ENCODE measurements at places on chromosomes 16 and 17.

- no peak for DNase-seq
Measured at GRCh38 chr16:28196387-28196987, 15.3 kb downstream of the XPO6 start.

DNA sequence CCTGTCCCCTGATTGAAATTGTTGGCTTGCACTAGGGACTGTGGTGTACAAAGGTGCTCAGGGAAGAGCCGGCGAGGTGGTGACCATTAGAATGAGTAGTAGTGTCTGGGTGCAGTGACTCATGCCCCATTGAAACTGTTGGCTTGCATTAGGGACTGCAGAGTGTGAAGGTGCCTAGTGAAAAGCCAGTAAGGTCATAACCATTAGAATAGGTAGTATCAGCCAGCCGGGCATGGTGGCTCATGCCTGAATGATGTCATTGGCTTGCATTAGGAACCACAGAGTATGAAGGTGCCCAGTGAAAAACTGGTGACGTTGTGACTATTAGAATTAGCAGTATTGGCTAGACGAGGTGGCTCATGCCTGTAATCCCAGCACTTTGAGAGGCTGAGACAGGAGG lies 78.9 kb downstream of the ABCC6 start:
- no peak for DNase-seq

- DNase-seq, result no peak
Measured at GRCh38 chr17:62178579-62178978, 113.5 kb upstream of the MED13 start.

DNA sequence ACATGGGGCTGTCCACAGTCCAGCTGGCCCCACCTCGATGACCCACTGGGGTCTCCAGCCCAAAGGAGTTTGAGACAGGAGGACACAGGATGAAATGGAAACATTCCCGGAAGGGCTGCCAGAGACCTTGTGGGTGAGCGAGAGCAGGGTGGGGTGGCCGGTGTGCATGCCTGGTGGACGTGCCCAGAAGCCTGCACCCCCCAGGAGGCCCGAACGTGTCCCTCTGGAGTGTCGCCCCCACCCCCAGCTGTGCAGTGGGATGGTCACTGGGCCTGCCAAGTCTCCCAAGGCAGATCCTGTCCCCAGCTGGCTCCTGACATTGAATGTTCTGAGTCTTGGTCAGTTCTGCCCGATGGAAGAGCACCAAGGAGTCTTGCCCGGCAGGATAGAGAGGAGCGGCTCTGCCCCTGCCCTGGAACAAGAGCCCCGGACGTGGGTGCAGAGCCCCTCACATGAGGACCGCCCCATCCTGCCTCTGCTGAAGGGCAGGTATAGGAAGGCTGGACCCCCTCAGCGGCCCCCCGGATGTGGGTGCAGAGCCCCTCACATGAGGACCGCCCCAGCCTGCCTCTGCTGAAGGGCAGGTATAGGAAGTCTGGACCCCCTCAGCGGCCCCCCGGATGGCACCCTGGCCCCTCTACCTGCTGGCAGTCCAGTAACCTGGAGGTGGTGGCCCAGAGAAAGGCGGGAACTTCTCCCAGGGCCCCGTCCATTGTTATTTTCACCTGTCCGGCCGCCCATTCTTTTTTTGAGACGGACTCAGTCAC lies 3.1 kb upstream of the CAPN15 start:
- no peak for DNase-seq

DNA sequence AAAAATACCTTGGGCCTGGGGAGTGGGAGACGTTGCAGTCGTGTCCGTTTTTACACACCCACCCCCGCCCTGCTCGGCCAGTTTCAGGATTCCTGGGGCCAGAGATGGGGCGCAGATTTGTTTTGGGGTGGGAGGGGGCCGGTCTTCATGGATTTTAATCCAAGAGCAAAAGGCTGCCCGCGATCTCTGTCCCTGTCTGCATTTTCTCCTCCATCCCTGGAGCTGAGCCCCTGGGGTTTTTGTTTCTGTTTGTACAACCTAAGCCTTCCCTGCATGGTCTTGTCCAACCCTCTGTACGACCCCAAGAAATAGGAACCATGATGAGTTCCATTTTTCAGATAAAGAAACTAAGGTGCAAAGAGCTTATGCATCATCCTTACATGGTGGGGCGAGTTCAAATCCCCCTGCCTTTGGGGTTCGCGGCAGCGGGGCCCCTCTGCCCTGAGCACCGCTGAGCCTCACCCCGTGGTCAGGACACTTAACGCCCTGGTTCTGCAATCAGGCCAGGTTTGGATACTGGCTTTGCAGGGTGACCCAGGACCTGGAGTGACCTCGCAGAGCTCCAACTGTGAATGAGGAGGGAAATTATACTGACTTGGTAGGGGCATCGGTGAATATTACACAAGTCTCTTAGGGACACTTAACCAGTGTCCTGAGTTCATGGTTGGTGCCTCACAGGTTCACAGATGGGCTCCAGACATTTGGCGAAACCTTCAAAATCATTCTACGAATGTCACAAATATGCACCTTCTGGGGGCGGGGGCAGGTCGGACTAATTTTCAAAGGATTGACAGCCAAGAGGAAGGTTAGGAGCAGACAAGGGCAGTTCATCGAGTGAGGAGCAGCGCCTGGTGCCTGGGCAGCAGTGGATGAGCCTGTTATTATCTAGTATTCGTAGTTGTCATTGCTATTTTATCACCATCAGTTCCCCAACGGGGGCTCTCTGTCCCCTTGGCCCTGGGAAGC lies 4.1 kb upstream of the FOXF1 start:
- DNase-seq, result no peak

DNA sequence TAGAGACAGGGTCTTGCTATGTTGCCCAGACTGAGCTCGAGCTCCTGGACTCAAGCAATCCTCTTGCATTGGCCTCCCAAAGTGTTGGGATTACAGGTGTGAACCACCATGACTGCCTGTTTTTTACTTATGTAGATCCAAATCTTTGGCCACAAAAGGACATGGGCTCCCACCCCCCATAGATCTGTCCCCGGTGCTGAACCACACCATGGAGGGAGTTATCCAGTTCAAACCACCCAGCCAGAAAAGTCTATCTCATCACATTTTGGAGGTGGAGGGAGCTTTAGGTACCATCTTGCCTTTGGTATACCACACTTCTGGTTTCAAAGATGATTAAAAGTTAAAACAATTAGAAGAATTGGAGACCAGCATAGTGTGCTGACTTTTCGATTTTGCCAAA lies 26.2 kb downstream of the SHISA9 start:
- DNase-seq, result no peak

DNA sequence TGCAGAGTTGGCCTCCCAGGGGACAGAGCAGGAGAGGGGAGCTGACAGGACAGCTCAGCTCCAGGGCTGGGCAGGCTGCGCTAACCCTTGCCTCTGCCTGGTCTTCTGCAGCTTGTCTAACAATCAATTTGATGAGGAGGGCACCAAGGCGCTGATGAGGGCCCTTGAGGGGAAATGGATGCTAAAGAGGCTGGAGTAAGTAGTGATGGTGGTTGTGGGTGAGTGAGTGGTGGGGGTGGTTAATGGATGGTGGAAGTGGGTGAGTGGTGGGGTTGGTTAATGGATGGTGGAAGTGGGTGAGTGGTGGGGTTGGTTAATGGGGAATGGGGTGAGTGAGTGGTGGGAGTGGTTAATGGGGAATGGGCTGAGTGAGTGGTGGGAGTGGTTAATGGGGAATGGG lies 22.0 kb upstream of the CPNE2 start:
- no peak for DNase-seq

GRCh38 chr16:12988071-12988470 lies 86.7 kb downstream of the SHISA9 start:
- no peak for DNase-seq

DNA sequence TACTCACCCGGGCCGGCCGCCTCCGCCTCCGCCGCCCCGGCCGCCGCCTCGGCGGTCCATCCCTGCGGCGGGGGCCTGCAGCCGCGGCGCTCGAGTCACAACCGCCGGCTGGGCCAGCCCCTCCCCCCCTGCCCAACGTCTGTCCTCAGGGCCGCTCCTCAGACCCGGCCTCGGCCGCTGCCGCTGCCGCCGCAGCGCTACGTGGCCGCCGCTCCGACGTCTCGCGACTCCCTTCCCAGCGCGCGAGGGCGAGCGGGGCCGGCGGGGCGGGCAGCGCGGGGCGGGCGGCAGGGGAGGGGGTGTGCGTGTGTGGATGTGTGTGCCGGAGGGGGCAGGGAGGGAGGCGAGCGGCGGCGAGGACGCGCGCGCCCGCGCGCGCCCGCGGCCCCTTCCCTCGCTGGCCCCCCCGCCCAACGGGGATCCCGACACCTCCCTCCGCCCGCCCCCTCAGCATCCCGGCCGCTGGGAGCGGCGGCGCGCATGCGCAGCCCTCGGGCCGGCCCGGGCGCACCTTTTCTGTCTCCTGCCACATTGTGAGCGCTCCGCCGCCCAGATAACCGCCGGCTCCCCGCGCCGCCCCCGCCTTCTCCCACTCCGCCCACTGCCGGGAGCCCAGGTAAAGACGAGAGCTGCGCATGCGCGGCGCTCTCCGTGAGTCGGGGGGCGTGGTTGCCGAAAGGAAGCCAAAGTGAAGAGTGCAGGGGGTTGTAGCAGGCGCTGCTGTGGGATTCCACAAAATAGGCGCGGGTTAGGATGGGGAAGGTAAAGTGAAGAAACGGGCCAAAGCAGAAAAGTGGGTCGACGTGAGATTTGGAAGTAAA lies at the start of gene ZNF652:
TSS of gene ZNF652 (minus strand) at position 349 of the 821 bp plus-strand sequence. CDS start 44,525 bp downstream, outside the sequence.
- DNase-seq, result peak; percentile 77

DNA sequence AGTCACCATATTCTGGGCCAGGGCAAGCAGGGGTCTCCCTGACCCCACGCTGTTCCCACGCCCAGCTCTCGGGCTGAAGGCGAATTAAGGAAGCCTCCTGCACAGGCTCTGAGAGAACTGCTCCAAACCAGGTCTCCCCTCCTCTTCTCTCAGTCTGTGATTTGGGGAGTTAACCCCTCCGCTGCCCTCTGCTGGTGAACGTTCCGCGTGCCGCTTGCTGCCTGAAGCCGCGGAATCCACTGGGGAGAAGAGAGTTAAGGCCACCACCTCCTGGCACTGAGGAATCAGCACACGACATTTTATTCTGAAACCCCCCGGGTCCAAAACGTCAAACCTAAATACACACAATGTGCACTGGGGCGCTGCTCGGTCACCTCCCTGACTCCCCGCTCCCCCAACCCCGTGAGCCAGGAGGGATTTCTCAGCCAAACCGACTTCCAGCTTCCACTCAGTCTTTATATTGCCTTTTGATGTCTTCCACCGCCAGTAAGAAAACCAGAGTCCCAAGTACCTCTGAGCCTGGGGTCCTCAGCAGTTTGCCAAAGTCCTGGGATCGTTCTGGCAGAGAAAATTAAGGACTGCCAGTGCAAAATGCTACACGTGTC lies 54.4 kb upstream of the RCVRN start:
- peak; percentile 44 for DNase-seq

DNA sequence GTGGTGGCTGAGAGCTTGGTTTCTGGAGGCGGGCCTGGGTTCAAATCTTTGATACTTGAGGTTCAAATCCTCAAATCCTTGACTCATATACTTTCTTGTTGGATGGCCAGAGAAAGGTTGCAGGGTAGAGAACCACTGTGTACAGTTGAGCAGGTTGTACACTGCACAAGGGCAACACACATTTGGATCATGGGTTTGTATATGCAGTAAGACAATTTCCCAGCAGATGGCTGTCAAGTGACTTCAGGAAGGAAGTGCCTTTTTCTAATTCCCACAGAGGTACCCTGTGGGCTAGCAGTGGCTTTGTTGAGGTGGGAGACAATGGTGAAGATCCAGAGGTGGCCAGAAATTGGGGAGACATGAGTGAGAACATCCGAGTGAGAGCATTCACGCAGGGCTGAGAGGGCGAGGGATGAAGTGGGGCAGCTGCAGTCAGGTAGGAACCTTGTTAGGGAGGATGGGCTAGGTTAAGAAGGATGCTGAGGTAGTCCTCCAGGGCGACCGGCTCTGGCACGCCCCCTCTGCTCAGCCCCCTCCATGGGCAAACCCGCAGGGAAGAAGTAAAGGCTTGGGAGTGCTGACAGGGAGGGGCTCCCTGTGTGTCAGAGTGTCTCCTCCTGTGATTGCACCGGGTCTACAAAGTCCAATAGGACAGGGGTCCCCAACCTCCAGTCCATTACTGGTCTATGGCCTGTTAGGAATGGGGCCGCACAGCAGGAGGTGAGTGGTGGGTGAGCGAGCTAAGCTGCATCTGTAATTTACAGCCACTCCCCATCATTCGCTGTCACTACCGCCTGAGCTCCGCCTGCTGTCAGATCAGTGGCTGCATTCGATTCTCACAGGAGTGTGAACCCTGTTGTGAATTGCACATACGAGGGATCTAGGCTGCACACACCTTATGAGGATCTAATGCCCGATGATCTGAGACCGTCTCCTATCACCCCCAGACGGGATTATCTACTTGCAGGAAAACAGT lies 2.7 kb downstream of the C16orf89 start:
- no peak for DNase-seq

DNA sequence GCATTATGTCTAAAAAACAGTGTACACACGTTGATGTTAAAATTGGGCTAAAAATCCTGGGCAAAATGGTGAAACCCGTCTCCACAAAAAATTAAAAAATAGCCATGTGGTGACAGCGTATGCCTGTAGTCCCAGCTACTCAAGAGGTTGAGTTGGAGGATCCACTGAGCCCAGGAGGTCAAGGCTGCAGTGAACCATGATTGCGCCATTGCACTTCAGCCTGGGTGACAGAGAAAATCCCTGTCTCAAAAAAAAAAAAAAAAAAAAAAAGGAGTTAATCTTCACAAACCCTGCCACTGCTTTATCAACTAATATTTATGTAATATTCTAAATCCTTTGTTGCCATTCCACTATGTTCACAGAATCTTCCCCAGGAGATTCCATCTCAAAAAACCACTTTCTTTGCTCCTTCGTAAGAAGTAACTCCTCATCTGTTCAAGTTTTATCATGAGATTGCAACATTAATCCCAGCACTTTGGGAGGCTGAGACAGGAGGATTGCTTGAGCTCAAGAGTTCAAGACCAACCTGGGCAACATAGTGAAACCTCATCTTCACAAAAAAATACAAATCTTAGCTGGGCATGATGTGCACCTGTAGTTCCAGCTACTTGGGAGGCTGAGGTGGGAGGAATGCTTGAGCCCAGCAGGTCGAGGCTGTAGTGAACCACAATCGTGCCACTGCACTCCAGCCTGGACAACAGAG lies 1.9 kb upstream of the C16orf87 start:
- no peak for DNase-seq

DNA sequence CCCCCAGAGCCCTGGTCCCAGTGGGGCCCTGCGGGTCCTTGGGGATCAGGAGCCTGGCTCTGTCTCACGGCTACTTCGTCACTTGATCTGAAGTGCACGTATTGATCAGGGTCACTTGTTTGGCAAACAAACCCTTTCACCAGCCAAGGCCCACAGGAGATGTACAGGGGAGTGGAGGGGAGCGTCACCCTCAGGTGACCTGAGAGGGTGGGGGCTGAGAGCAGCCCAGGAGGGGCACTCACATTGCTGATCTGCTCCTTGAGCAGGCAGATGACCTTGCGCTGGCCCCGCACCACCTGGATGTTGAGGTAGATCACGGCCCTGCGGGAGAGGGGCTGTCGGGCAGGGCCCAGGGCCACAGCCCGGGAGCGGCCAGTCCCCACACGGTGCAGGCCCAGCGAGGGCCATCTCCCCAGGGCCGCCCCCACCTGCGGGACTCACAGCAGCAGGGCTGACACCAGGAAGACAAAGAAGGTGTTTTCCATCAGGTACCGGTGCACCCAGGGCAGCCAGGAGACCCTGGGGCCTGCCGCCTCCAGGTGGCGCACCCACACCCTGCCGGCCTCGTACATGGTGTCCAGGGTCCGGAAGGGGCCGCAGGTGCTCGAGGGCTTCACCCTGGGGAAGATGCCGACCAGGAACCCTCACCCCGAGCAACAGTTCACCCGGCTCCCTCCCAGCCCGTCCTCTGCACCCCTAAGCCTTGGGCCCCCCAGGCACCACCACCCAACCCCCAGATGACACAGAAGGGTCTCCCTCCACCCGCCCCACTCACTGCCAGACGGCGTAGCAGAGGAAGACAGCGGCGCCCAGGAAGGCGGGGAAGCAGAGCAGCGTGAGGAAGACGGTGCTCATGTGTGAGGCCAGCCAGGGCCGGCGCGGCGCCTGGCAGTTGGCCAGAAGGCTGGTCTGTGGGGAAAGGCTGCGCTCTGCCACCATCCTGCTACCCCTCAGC lies 11.3 kb downstream of the TMC6 start:
- DNase-seq, result no peak

Data from suppressor macrophage (primary cell).